ENCODE measurements at places on chromosomes 2 and 18. TPM values are rescaled to one million over a fixed set of nuclear protein-coding genes. Genes with fewer than 3 reads are reported as not detected.

GRCh38 chr2:203379156-203379555 is 51.0 kb downstream of the ABI2 start:
- no peak for DNase-seq
- no peak overlapping the region for H3K4me3 ChIP-seq
- no peak overlapping the region for H3K27ac ChIP-seq
- no peaks in the 10 kb centered on the region for H3K4me1 ChIP-seq
- no peaks in the 10 kb centered on the region for H3K27me3 ChIP-seq

GRCh38 chr2:152155209-152155608 is 20.4 kb downstream of the STAM2 start:
- H3K4me1 ChIP-seq, result peaks cover 2% of the 10 kb centered on the region
- no peaks in the 10 kb centered on the region for H3K36me3 ChIP-seq
- no peak overlapping the region for H3K4me3 ChIP-seq
- no peak for DNase-seq
- no peaks in the 10 kb centered on the region for H3K27me3 ChIP-seq

- no peak for DNase-seq
- H3K4me1 ChIP-seq, result no peaks in the 10 kb centered on the region
- H3K36me3 ChIP-seq, result no peaks in the 10 kb centered on the region
Measured at GRCh38 chr18:67302043-67302442, 214.5 kb downstream of the DSEL start.

DNA sequence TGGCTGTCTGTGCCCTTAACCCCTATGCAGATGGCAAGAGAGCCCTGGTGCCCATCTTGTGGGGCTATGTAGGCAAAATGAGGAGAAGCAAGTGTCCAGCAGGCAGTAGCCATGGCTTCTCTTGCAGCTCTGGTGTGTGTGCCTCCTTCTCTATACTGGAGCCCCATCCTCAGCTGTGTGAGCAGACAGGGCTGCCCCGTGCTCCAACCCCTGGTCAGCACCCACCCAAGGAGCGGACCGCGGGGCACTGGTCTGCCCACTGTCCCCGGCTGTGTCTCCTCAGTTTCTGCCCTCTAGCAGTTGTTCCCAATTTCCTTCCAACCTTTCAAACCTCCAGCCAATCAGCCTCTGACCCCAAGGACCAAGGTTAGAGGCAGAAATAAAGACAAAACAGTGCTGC is 134.9 kb upstream of the GLI2 start:
- H3K4me3 ChIP-seq, result no peak overlapping the region
- DNase-seq, result no peak
- no peaks in the 10 kb centered on the region for H3K27me3 ChIP-seq
- H3K4me1 ChIP-seq, result peaks cover 10% of the 10 kb centered on the region
- no peak overlapping the region for H3K27ac ChIP-seq
- no peaks in the 10 kb centered on the region for H3K36me3 ChIP-seq

DNA sequence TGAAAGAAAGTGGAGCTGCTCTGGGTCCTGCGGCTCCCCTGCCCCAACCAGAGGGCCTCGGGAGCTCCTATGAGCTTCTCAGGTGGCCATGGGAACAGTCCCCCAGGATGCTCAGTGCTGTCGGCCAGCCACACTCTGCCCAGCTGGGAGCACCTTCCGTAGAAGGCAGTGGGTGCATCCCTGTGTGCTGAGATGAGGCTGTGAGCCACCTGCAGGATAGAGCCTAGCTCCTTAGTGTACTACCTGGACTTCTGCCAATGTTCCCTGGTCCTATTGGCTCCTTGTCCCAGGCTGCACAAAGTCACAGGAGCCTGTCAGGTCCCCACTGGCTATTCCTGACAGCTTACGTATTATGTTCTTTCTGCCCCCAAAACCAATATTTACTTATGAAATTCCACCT is 16.1 kb downstream of the PRELID3A start:
- H3K4me1 ChIP-seq, result peaks cover 4% of the 10 kb centered on the region
- no peak for DNase-seq
- H3K36me3 ChIP-seq, result no peaks in the 10 kb centered on the region
- H3K27ac ChIP-seq, result no peak overlapping the region

DNA sequence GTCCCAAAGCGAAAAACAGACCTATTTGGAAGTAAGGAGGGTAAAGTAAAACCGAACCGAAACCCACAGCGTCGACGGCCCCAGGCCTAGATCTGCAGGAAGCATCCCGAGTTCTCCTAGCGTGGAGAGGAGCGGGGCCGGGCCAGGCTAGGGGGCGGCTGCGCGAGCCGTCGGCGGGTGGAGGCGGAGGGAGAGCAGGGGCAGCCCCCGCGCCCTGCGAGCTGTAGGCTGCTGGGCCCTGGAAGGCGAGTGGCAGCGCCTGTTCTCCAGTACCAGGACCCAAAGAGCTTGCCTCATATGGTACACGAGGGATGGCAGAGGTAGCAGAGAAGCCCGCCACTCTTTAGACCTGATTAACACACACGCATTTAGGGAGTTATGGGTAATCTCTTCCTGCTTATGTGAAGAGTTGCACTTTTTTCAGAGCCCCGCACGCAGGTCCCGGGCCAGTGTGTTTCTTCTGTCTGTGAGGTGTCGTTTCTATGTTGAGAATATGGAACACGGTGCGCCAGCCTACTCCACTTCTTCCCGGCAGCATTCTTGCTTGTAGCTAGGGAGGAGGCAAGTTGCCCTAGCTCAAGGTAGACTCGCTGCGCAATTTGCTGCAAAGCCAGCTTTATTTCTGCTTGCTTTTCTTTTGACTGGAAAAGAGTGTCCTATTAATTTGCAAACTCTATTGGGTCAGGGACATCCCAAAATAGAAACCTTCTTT is 71.1 kb downstream of the ARHGEF33 start:
- no peak for DNase-seq
- peak overlapping the region; percentile 51 for H3K4me3 ChIP-seq
- H3K36me3 ChIP-seq, result no peaks in the 10 kb centered on the region
- peaks cover 10% of the 10 kb centered on the region for H3K4me1 ChIP-seq
- H3K27ac ChIP-seq, result peak overlapping the region; percentile 58
- no peaks in the 10 kb centered on the region for H3K27me3 ChIP-seq

- H3K36me3 ChIP-seq, result no peaks in the 10 kb centered on the region
- no peak for DNase-seq
- H3K27me3 ChIP-seq, result no peaks in the 10 kb centered on the region
Measured at GRCh38 chr18:56721031-56721430, 69.9 kb downstream of the WDR7 start.

DNA sequence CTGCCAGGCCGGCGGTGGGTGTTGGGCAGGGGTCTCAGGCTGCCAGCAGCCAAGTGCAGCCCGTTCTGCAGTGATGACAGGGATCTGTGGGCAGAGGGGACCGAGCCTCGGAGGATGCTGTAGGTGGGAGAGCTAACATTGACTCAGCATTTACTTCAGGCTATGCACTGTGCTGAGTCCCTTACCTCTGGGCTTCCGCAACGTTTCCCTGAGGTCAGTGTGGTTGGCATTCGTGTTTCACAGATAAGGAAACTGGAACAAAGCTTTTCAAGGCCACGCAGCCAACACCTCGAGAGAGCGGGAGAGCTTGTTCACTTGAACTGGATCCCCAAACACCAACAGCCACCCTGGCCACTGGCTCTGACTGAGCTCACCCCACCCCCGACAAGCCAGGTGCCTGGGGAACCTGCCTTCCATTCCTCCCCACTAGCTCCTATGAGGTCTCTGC is 839 bp upstream of the GPR148 start:
- DNase-seq, result no peak
- H3K4me3 ChIP-seq, result peak overlapping the region; percentile 41
- no peaks in the 10 kb centered on the region for H3K27me3 ChIP-seq
- H3K36me3 ChIP-seq, result no peaks in the 10 kb centered on the region

DNA sequence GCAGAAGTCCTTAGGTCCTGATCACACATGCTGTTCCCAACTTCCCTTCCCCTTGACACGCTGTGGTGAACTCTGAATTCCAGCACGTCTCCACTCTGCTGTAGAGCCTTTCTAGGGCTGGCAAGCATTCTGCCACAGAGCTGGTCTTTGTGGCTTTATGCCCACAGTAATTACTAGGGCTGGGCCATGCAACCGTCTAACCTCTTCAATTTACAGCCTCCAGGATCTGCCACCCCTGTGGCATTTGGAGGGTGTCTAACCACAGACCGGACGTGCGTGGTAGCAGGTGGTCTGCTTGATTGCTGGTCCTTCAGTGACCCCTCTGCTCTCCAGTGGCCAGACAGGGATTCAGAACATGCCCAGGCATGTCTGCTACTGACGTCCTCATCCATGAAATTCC is 43.1 kb upstream of the TGFA start:
- H3K36me3 ChIP-seq, result no peaks in the 10 kb centered on the region
- H3K4me1 ChIP-seq, result no peaks in the 10 kb centered on the region
- no peak for DNase-seq
- no peaks in the 10 kb centered on the region for H3K27me3 ChIP-seq
- H3K27ac ChIP-seq, result no peak overlapping the region

DNA sequence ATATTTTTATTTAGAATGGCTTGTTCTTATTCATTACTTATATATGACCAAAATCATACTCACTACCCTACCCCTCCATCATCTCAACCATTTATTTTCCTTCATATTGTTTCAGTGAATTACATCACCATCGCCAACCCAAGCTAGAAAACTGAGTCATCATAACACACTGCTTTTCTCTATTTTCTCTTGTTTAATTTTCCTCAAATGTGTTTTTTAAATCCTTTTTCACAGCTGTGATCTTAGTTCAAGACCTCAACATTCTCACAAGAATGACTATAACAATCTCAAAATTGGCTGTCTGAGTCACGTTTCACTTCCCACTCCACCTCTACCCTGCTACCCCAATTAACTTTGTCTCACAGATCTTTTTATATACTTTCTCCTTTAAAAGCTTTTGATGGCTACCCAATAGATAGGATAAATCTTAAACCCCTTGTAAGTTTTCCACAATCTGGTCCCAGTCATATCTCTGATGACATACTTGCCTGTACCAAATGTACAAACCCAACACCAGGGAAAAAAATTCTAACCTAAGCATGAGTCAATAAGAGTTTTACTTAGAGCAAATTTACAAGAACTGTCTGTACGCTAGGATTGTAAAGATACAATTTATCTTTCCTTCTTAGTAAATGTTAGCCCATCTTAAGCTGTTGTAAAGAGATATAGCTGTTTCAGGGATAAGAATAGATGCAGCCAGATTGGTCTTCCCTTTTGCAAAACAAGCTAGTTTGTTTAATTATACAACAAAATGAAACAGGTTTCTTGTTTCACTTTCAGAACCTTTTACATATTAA is 635.1 kb upstream of the SLC39A10 start:
- no peak for DNase-seq
- no peak overlapping the region for H3K4me3 ChIP-seq
- no peaks in the 10 kb centered on the region for H3K4me1 ChIP-seq

DNA sequence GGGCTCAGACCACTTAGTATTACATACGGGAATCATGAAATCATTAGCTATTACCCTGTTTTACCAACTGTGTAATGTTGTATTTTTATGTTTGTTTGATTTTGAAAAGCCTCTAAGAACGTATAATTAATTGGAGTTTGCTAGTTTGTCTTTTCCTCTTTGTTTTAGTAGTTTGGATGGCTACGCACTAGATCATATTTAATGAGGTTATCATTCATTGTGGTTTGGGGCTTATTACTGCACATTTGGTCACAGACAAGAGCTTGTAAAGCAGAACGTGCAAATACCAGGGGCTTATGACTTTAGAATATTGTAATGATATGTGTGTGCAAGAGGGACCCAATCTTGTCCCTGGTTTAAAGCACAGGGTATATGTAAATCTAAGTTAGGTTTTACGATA is 10.3 kb downstream of the CABLES1 start:
- no peak overlapping the region for H3K27ac ChIP-seq
- no peaks in the 10 kb centered on the region for H3K36me3 ChIP-seq
- no peaks in the 10 kb centered on the region for H3K27me3 ChIP-seq
- no peak for DNase-seq
- no peak overlapping the region for H3K4me3 ChIP-seq

DNA sequence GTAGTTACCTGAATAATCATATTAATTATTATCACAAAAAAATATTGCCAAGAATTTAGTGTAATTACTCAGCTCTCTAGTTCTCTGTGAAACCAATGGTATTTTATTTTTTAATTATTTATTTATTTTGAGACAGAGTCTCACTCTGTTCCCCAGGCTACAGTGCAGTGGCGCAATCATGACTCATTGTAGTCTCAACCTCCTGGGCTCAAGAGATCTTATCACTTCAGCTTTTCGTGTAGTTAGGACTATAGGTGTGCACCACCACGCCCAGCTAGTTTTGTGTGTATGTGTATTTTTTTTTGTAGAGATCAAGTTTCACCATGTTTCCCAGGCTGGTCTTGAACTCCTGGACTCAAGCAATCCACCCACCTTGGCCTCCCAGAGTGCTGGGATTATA is 440.4 kb upstream of the CDH20 start:
- no peaks in the 10 kb centered on the region for H3K27me3 ChIP-seq
- H3K27ac ChIP-seq, result no peak overlapping the region
- H3K36me3 ChIP-seq, result no peaks in the 10 kb centered on the region
- H3K4me3 ChIP-seq, result no peak overlapping the region

GRCh38 chr2:67256892-67257291 is 140.2 kb upstream of the ETAA1 start:
- peaks cover 3% of the 10 kb centered on the region for H3K4me1 ChIP-seq
- no peak overlapping the region for H3K27ac ChIP-seq
- H3K4me3 ChIP-seq, result no peak overlapping the region
- H3K27me3 ChIP-seq, result no peaks in the 10 kb centered on the region
- no peak for DNase-seq

- H3K27ac ChIP-seq, result no peak overlapping the region
- H3K36me3 ChIP-seq, result no peaks in the 10 kb centered on the region
- no peaks in the 10 kb centered on the region for H3K27me3 ChIP-seq
- no peak overlapping the region for H3K4me3 ChIP-seq
- no peak for DNase-seq
Measured at GRCh38 chr18:302097-302496, 34.2 kb upstream of the THOC1 start.

GRCh38 chr2:113675875-113676274 is 48.8 kb downstream of the RABL2A start:
- no peaks in the 10 kb centered on the region for H3K4me1 ChIP-seq
- H3K27me3 ChIP-seq, result no peaks in the 10 kb centered on the region
- no peak overlapping the region for H3K27ac ChIP-seq
- no peak overlapping the region for H3K4me3 ChIP-seq

- no peak overlapping the region for H3K4me3 ChIP-seq
- H3K4me1 ChIP-seq, result peaks cover 2% of the 10 kb centered on the region
- no peak overlapping the region for H3K27ac ChIP-seq
- H3K27me3 ChIP-seq, result no peaks in the 10 kb centered on the region
Measured at GRCh38 chr2:61995065-61995464, 89.6 kb downstream of the COMMD1 start.

Gene BCL11A
- total RNA-seq, result 3.9 TPM

Gene CCDC74A
- total RNA-seq, result 13.6 TPM

Gene CCDC68
- 8.9 TPM for total RNA-seq

Gene ZNG1B
- 21.1 TPM for total RNA-seq

Gene GBX2
- not detected for total RNA-seq

Gene CPLX4
- total RNA-seq, result not detected

Gene C2orf80
- not detected for total RNA-seq

Gene AGXT
- not detected for total RNA-seq

Gene NCKAP5
- 2.6 TPM for total RNA-seq
